CD4-positive, alpha-beta T cell (primary cell): ENCODE measurements at places on chromosomes 1 and 21. TPM values are rescaled to one million over a fixed set of nuclear protein-coding genes. Genes with fewer than 3 reads are reported as not detected.

Gene SH2D1B
- total RNA-seq, result not detected

Gene CRABP2
- 4.2 TPM for total RNA-seq

Gene SPAG17
- not detected for total RNA-seq

Gene TNFRSF18
- 17.8 TPM for total RNA-seq

Gene MYOG
- total RNA-seq, result not detected

Gene TNFRSF9
- total RNA-seq, result 0.52 TPM

Gene CACNA1S
- not detected for total RNA-seq

Gene ANGPTL3
- total RNA-seq, result not detected

Gene DMBX1
- not detected for total RNA-seq

Gene INAVA
- total RNA-seq, result 0.22 TPM

DNA sequence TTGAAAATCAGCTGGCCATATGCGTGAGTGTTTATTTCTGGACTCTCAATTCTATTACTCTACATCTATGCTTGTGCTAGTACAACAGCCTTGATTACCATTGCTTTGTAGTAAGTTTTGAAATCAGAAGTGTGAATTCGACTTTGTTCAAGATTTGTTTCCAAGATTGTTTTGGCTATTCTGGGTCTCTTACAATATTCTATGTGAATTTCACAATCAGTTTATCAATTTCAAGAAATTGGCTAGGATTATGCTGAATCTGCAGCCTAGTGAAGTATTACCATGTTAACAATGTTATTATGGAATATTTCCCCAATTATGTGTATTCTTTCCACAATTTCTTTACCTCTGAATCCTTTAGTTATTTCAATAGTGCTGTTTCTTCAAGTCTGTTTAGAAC is 19.5 kb downstream of the SFPQ start:
- no peak for DNase-seq

- no peak for DNase-seq
These were observed 38.9 kb downstream of the LEPR start for GRCh38 chr1:65459397-65459768.

- no peak for DNase-seq
These were observed 704.8 kb upstream of the RGS18 start for GRCh38 chr1:191453487-191453886.

DNA sequence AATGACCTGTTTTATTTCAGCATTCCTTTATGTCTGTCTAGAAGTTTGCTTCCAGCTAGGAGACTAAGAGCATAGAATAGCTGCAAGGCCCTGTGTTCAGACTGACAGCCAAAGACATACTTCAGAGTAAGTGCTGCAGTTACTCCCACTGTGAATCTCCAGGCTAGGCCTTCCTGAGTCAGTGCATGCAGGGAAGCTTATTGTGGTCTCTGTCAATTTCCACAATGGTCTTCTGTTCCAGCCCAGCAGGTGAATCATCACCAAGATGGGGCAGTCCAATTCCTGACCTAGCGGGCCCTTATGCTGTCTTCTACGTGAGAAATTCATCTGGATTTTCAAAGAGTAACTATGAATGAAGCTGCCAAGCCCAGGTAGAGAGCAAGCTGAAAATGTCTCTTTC is 146.3 kb upstream of the C8B start:
- no peak for DNase-seq

DNA sequence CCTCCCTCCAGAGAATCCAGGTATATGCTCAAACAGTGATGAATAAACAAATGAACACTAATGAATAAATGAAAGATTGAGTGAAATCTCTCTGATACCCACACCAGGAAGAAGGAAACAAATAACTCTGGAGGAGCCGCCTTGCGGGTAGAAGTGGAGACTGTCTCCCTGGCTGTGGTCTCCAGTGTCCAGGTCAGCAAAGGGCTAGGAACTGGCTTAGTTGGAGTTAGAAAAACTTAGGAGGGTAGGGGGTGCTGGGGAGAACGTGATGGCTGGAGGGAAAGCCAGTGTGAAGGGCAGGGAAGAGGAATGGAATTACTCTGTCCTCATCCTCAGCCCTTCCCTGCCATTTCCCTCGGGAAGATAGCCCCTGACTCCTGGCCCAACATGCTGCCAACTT is 537 bp downstream of the RHBDL2 start:
- no peak for DNase-seq

GRCh38 chr1:242081446-242081845 is 82.5 kb upstream of the MAP1LC3C start:
- no peak for DNase-seq

GRCh38 chr1:167013108-167013929 is 24.2 kb downstream of the MAEL start:
- DNase-seq, result no peak

DNA sequence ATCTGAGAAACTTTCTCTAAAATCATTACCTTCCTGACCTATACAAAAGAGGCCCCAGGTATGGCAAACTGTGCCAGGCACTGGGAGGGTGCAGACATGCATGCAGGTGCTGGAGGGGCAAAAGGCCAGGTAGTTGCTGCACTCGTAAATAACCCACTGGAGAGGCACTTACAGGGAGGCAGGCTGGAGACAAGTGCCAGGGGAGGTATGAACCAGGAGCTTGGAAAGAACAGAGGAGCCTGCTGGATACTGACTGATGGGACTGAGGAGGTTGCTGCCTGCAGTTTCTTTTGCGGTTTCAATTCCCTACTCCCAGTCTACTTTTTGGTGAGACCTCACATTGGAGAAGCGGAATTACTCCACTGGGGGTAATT is 113.9 kb downstream of the DSCAM start:
- no peak for DNase-seq

DNA sequence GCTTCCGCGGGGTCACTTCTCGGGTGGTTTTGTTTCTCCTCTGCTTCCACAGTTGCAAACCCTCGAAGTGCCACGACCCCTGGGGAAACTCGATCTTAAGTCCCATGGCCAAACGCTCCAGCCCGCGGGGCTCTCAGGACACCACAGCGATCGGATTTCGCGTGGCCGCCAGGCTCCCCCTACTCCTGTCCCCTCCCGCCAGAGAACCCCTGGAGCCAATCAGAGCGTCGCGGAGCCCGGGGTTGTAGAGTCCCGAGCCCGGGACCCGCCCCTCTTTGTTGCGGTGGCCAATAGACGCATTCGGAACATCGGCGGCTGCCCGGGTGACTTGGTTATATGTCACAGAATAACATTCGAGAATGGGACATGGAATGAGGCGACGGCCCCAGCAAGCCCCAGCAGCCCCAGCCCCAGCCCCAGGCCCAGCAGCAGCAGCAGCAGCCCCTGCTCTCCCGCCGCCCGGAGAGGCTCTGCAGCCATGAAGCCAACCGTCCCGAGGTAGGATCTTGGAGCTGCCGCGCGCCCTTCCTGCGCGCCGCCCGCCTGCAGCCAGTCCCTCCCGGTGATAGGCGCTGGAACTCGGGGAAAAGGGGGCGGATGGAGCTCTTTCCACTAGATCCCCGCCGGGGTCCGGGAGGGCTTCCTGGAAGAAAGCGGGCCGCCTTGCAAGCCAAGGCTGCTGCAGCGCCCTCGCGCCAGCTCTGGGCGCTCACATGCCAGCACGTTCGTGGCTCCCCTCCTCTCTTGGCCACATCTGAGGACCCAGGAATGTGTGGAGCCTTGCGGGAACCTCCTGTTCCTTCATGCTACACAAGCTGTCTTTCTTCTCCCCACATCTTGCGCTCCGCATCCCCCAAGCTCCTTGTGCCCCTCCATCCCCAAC is at the start of gene VASH2:
TSS of gene VASH2 (plus strand) at position 299 of the 883 bp plus-strand sequence. CDS start 1,002 bp downstream, outside the sequence.
- DNase-seq, result peak; percentile 56

DNA sequence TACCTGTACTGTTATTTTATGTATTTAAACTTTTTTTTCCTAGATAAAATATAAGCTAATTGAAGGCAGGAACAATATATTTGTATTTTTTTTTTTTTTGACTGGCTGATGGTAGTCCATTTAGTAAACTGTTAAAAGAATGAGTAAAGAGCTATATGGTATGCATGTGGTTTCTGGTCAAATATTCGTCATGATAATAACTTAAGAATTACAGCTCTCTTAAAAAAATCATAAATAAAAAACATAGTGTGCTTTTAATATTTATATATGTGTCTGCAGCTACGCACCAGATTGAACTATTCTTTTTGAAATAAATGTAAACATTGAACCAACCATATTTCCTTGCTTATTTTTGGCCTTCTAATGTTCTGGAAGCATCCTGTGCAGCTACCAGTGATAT is 272.3 kb upstream of the C1orf105 start:
- no peak for DNase-seq

DNA sequence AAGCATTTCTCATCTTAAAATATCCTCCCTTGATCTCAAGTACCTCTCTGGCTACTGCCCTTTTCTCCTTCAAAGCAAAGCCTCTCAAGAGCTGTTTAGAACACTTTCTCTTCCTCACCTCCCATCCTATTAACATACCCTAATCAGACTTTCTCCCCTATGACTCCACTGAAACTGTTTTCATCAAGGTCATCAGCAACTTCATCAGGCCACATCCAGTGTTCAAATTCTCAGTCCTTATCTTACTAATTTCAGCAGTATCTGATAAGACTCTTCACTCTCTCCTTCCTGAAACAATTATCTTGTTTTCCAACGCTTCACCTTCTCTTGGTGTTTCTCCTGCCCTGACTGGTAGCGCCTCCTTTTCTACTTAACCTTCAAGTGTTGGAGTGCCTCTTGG is 1.5 kb upstream of the RAP1A start:
- DNase-seq, result no peak

GRCh38 chr1:111516005-111516535 is 12.6 kb upstream of the ADORA3 start:
- DNase-seq, result no peak

GRCh38 chr1:153510984-153511410 is 24.8 kb downstream of the S100A6 start:
- DNase-seq, result peak; percentile 87

- peak; percentile 50 for DNase-seq
These were observed 32.3 kb downstream of the VWA5B1 start for GRCh38 chr1:20322825-20323612.

DNA sequence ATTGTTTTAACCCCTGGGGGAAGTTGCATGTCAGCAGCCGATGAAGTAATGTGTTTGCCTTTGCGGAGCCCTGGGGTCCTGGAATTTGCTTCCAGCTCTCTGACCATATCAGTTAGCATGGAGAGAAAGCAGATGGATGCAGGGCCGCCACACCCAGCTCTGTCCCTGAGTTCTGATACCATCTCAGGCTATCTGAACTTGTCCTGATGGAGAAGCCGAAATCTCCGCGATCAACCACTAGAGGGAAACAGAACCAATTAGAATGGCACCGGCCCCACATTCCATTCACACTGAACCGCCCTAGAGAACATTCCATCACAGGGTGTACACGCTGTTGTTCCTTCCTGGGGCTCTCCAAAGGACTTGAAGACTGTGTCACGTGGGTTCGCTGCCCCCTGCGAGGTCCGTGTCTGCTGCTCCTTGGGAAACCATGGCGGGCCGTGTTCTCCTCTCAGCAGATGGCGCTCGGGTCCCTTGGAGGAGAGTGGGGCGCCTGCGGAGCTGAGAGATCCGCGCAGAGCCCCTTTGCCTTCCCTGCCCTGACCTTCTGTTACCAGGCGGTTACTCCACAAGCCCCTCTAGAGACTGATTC is 75.4 kb downstream of the ABCA4 start:
- no peak for DNase-seq

DNA sequence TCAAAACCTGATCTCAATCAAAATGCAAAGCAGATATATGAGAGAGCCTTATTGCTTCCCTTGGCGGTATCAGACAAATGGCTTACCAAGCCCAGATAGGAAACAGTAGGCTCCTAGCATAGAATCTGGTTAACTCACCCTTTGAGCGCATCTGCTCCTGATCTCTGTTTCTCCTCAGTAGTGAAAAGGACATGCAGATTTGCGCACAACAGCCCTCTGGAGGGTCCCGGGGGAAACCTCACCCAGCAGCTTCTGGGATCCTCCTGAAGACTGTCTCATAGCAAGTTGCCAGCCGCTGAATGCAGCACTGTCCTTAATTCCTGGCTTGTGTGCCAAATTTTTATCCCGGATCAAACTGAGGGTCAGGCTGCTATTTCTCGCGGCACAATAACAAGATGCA is 192.2 kb downstream of the FASLG start:
- no peak for DNase-seq

GRCh38 chr1:185676969-185677368 is 57.2 kb upstream of the HMCN1 start:
- DNase-seq, result no peak

GRCh38 chr1:66489972-66490601 is 43.9 kb upstream of the SGIP1 start:
- DNase-seq, result no peak
